ENCODE measurements at places on chromosomes 11 and 22.

DNA sequence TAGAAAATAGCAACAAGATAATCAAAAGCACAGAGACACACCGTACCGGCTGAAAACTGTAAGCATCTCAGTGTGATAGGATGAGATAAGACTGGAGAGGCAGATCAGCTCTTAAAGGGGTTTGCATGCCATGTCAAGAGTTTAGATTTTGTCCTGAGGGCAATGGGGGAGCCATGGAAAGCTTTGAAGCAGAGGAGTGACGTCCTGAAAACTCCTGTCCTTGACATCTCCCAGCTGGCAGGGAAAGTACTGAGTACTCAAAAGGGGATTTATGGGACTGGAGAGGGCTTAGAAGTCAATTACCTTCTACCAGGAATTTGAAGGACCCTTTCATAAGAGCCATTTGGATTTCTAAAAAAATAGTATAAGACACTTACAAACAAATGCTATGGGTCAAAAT is 420.5 kb upstream of the NARS2 start:
- DNase-seq = no peak

GRCh38 chr11:45879803-45880686 is 5.4 kb upstream of the MAPK8IP1 start:
- DNase-seq = no peak

- no peak for DNase-seq
These were observed 30.6 kb downstream of the LMO1 start for GRCh38 chr11:8232849-8233606.

GRCh38 chr11:40104941-40105550 is 1354.4 kb downstream of the LRRC4C start:
- no peak for DNase-seq

DNA sequence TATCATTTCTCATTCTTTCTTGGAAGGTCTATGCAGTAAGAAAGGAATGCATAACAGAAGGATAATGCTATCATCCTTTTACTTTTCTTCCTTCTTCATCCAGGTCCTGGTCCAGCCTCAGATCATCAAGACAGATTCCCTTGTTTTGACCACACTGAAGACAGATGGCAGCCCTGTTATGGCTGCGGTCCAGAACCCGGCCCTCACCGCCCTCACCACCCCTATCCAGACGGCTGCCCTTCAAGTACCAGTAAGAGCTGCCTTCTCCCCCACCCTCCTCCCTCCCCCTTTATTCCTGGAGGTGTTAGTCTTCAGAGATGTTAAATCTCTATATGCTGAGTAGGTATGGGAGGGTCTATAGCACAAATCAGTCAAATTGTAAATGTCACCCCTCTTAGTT is 37.9 kb downstream of the SREBF2 start:
- no peak for DNase-seq

DNA sequence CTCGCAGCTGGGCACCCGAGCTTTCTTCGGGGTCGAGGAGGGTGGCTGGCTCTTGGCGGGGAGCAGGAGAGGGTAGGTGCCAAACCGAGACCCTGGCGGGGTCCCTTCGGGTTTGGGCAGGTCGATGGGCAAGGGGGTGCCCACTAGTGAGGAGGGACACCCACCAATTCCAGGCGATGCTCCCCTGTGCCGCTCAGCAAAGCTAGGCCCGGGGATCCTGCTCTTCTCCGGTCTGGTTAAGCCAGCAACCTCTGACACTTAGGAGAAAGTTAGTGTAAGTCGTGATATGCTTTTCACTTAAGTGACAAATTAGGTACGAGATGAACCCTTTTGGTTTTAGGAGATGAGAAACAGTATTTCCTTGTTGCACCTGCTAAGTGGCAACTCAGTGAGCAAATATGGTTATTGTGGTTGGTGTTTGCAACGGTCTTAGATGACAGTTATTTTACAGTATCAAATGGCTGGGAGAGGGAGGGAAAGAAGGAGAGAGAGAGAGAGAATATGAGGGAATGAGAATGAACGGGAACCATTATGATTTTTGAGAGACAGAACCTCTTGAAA is 565 bp downstream of the NUCB2 start:
- no peak for DNase-seq

GRCh38 chr11:127454856-127455255 is 454.3 kb upstream of the KIRREL3 start:
- DNase-seq = no peak

DNA sequence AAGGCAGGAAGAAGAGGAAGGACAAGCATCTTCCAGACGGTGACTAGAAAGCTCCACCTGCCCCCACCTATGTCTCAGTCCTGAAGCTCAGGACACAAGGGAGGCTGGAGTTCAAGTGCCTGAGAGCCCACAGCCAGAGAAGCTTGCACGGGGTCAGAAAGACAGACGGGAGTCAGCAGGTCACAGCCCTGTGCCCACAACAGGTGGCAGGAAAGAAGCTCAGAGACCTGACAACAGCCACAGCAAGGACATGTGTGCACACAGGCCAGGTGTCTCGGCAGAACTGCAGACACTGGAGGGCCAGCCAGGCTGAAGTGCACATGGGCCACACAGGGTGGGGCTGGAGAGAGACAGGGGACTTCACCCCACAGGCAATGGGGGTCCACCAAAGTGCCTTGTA is 37.2 kb upstream of the MOB2 start:
- DNase-seq = no peak

DNA sequence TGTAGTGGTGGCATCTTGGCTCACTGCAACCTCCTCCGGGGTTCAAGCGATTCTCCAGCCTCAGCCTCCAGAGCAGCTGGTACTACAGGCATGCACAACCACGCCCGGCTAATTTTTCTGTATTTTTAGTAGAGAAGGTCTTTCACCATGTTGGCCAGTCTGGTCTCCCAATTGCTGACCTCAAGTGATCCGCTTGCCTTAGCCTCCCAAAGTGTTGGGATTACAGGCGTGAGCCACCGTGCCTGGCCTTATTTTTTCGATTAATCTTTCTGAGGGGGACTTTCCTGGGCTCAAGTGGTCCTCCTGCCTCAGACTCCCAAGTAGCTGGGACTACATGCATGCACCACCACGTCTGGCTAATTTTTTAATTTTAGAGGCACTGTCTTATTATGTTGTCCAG is 5.6 kb downstream of the SNU13 start:
- DNase-seq = no peak

DNA sequence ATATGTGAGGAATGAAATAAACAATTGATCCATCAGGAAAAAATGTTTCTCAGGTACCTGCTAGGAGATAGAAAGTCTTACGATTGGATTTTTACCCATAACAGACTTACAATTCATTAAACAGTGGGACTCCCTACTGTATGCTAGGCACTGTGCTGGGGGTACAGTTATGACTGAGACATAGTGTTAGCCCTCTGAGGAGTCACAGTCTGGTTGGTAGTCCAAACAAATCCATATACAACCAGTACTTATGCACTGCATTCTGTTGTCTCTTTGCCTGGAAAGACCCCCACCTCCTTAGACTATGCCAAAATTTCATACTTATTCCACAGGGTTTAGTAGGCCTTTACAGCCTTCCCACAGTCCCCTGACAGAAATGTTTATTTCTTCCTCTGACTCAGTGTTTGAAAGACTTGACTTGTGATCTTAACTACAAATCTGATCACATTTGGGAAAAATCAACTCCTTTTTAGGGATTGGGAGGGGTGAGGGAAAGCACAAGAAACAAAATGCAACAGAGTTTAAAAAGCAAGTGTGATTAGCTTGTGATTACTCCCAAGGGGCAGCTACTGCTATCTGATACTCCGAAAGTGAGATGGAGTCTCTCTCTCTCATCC is 69.4 kb upstream of the HORMAD2 start:
- no peak for DNase-seq

GRCh38 chr22:21047730-21048129 is 2.0 kb downstream of the LRRC74B start:
- DNase-seq = no peak

DNA sequence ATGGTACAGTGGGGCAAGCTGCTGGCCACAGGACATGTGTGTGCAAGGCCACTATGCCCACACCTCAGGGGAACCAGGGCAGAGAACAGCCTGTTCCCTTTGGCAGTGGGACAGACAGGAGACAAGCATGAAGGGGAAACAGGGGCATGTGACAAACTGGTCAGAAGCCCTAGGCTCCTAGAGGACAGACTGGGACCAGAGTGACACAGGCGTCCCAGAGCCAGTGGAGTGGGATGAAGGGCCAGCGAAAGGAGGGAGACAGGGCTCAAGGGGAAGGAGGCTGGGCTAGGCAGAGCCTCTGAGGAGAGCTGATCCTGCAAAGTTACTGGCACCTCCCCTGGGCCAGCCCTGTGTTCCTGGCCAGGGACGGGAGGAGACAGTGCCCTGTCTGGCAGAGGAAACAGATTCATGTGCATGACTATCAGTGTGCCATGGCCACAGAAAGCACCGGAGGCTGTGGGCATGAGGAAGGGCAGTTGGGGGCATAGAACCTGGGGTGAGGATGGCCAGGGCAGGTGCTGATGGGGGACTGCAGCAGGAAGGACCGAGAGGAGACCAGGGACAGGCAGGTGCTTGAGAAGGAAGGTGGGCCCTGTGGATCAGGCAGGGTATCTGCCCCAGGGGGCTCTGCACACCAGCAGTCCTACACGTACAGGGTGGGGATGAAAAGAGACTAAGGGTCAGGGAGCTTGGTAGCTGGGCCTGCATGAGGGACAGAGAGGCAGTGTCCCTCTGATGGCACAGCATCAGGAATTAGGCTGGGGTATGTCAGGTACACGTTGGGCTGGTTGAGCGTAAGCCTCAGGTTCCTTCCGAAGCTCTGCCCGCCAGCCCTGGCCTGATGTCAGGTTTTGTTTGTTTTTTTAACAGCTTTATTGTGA is 9.8 kb downstream of the DERL3 start:
- DNase-seq = no peak

- no peak for DNase-seq
These were observed 69.7 kb upstream of the BMAL1 start for GRCh38 chr11:13207665-13208594.

DNA sequence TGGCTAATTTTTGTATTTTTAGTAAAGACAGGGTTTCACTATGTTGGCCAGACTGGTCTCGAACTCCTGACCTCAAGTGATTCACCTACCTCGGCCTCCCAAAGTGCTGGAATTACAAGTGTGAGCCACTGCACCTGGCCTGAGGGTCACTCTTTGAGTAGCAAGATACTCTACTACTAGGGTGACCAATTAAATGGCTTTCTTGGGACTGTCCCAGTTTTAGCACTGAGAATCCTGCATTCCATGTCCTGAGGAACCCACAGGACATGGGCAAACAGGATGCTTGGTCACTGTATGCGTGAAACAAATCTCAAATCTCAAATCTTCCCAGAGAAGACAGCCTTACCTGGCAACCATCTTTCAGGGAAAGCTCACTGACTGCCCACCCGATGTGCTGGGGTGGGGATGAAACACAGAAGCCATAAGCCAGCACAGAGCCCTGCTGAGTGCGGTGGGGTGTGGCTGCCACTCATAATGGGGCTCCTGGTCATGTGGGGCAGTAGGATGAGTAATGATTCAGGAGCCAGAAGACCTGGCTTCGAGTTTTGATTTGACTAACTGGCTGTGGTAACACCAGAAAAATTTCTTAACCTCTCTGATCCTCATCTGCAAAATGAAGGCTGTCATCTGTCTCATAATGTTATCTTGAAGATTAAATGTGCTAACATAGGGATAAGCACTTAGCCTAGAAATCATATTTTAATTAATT is 11.5 kb downstream of the CLMP start:
- DNase-seq = no peak

GRCh38 chr11:67057205-67057672 is 592 bp downstream of the RHOD start:
- DNase-seq = no peak

- no peak for DNase-seq
These were observed 33.9 kb upstream of the FJX1 start for GRCh38 chr11:35584321-35584720.

GRCh38 chr22:25780673-25781072 is 38.7 kb downstream of the MYO18B start:
- DNase-seq = no peak

- DNase-seq = no peak
These were observed at the start of gene TSKU for GRCh38 chr11:76783294-76783895. TSKU (plus strand) TSS chr11:76783356; CDS start chr11:76795617, 12,261 bp downstream.

DNA sequence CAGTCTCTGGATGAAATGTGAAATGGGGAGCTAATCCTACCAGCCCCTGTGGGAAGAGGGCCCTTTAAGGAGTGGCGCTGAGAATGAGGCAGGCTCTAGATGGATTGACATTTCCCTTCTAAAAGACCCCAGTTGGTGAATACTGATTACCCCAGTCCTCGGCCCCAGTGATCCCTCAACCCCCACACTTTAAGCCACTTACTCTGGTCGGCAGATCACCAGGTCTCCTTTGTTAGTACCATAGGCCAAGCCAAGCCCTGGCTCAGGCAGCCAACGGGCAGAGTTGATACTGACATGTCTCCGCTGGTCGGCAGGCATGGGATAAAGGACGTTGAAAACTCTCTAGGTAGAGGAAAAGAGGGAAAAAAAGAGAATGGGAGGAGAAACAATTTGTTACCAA is 26.1 kb upstream of the CHRM4 start:
- no peak for DNase-seq

DNA sequence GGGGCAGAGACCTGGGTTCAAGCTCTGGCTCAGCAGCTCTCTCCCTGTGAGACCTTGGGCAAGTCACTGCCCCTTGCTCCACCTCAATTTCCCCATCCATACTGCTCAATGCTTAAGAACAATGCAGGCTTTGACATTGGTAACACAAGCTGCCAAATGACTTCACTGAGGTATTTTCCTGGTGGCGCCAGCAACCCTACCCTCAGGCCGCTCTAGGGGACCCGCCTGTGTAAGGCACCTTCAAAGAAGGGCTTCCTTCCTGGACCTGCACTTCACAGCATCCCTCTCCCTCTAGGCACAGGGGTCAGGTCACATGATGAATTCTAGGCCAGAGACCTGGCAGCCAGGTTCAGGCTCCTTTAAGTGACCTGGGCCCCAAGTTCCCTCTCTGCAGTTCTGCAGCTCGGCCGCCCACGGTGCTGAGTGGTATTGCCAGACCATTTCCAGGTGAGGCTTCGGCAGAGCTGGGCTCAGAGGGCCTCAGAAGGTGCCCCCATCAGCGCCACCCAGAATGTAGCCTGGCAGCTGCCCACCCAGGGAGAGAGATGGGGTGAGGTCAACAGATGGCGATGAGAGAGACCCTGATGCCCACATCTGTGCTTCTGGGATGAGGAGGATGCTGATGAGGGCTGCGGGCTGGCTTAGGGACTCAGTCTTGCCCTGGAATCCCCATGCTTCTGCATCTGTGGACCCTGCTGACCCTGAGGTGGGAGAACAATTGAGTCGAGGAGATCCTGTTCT is 4.5 kb downstream of the WNT11 start:
- DNase-seq = no peak

DNA sequence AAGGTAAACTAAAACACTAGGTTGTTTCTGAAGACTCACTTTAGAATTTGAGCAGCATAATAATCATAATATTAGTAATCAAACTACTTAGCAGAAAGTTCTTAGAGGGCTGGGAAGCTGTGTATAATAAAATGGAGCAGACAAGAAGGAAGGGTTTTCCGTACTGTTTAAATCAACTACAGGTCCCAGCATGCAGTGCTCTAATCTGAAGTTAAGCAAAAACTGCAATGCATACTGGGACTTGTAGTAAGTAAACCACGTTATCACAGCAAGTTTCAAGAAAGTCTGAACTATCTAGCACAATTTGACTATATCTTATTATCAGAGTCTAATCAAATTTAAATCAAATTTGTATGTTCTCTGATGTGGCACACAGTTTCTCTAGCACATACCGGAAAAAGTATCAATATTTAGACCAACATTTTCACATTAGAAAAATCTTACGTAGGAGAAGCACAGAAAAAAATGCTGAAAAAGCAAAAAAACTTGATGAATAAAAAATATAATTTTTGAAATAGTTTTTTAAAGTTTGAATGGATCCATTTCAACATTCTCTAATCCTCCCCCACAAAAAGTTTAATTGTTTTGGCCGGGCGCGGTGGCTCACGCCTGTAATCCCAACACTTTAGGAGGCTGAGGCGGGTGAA is 8.2 kb downstream of the PHF21A start:
- no peak for DNase-seq

GRCh38 chr11:102971766-102972165 is 16.2 kb upstream of the MMP13 start:
- no peak for DNase-seq
